ENCODE measurements at places on chromosomes 11 and 22.

- no peak for DNase-seq
Measured at GRCh38 chr22:27716074-27716473, 85.5 kb downstream of the MN1 start.

DNA sequence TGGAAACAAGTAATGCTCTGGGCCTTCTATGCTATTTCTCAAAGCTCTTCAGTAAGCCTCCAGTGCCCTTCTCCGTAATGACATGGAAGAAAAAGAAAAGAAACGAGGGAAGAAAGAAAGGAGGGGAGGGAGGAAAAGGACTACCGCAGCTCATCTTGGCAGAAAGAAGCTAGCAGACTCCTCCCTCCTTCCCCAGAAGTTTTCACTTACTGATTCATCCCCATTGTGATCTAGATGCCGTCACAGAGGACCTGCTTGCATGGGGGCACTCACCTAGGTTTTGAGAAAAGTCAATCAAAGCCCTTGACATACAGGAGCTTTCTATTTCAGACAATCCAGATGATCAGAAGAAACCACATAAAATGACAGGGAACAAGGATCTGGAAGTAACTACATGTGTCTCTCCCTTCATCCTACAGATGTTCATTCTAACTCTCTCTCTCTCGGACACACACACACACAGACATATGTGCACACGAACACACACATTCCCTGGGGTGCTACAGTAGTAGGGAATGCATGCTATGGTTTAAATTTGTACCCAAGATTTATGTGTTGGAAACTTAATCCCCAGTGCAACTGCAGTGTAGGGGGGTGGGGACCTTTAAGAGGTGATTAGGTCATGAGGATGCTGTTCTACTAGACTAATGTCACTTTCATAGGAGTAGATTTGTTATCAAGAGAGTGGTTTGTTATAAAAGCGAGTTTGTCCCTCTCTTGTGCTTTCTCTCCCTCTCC lies 37.6 kb upstream of the RCN1 start:
- DNase-seq = no peak

GRCh38 chr11:60756307-60757032 lies at the start of gene MS4A15:
MS4A15 (plus strand) TSS chr11:60756867; CDS start chr11:60763734, 6,867 bp downstream.
- no peak for DNase-seq

DNA sequence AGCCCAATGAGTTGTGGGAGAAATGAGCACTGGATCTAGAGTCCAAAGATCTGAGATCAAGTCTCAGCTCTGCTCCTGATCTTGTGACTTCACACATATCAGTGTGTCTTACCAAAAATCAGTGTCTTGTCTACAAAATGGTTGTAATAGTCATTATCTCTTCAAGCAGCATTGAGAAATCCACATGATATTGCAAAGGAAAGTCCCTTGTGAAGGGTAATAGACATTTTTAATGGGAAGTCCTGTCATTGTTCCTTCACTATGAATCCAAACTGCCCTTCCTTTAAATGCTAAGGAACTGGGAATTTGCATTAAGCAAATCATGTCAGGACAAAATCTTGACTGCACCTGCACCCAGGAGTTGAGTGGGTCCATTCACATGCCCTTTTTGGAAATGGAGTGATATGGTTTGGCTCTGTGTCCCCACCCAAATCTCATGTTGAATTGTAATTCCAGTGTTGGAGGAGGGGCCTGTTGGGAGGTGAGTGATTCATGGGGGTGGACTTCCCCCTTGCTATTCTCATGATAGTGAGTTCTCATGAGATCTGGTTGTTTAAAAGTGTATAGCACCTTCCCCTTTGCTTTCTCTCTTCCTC lies 51.1 kb downstream of the COMMD9 start:
- DNase-seq = no peak

DNA sequence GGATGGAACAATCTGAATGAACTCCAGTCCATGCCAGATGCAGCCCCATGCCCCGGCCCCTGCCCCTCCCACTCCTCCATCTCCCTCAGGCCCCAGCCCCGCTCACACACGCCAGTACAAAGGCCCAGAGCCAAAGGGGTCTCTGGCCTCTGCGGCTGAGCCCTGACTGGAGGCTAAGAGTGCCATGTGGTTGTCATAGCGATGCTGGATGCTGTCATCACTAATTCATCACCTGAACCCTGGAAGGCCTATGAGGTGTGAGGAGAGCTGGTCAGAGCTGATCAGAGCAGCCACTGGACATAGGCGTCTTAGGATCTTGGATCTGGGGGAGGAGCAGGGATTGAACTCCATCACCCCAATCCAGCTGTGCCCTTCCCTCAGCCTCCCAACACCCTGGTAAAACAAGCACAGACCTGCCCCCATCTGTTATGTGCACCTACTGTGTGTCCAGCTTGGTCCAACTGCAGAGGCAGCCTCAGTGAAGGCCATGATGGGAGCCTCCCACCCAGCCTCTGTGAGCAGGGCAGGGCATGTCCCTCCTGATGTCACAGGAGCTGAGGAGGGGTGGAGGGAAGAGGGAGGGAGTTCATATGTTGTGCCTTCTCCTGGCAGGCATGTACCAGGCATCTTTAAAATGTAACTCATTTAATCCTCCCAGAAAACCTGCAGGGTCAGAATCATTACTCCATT lies 16.7 kb downstream of the PDE2A start:
- no peak for DNase-seq

GRCh38 chr22:49692499-49693225 lies 135.0 kb downstream of the BRD1 start:
- no peak for DNase-seq
